ENCODE measurements at places on chromosomes 1 and 21. TPM values are rescaled to one million over a fixed set of nuclear protein-coding genes. Genes with fewer than 3 reads are reported as not detected.

DNA sequence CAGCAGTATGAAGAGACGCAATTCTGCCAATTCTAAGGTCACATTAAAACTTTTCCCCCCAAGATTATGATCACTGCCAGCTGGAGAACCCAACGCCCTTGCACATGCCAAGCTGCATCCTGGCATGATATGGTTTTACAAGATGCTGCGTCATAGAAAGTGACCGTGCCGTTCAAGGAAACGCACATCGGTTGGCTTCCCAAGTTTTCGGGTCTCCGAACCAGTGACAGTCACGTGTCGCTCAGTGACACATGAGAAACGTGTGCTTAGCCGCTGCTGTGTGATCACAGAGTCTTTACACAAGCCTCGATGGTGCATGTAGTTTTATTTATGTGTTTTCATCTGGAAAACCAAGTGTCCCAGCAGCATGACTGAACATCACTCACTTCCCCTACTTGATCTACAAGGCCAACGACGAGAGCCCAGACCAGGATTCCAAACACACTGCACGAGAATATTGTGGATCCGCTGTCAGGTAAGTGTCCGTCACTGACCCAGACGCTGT lies 7.4 kb downstream of the SMIM1 start:
- H3K4me1 ChIP-seq = peaks cover 4% of the 10 kb centered on the region
- H3K27ac ChIP-seq = no peak overlapping the region
- H3K27me3 ChIP-seq = no peaks in the 10 kb centered on the region
- H3K36me3 ChIP-seq = peaks cover 10% of the 10 kb centered on the region
- no peak for DNase-seq
- H3K4me3 ChIP-seq = no peak overlapping the region

DNA sequence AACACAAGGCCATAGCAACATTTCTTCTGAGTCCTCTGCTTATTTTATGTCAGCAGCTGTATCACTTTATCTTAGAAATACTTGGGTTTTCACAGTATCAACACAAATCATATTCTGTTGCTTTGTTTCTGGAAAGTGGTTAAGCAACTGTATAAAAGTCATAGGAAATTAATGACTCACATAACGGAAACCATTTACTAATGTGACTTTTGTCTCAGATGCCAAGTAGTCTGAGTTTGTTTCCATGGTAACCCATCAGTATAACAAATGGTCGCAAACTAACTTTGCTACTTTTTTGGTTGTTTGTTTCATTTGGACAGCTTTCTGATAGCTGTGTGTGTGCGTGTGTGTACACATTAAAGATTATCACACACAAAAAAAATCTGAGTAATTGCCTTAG lies 31.1 kb downstream of the EEIG2 start:
- H3K4me1 ChIP-seq = peaks cover 46% of the 10 kb centered on the region
- H3K27me3 ChIP-seq = no peaks in the 10 kb centered on the region
- H3K27ac ChIP-seq = peak overlapping the region; percentile 85
- H3K4me3 ChIP-seq = peak overlapping the region; percentile 32

DNA sequence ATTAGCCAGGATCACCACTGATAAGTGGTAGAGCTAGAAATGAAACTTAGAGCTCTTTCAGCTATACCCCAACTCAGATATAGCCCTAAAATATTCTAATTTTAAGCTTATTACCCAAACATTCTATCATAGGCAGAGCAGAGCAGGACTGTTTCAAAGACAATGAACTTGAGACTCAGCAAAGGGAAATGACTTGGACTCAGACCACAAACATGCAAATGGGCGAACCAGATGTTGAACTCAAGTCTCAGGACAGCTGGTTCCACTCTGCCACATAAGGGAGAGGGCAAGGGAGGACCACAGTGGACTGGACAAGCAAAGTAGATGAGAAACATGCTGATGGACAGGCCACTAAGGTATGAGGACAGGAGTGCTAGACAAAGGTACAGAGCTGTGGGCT lies 315.3 kb downstream of the OMA1 start:
- no peak overlapping the region for H3K4me3 ChIP-seq
- H3K27me3 ChIP-seq = no peaks in the 10 kb centered on the region
- no peaks in the 10 kb centered on the region for H3K4me1 ChIP-seq
- DNase-seq = no peak

GRCh38 chr1:211192227-211192626 lies 58.3 kb upstream of the KCNH1 start:
- H3K4me1 ChIP-seq = no peaks in the 10 kb centered on the region
- no peak for DNase-seq
- H3K27ac ChIP-seq = no peak overlapping the region
- no peaks in the 10 kb centered on the region for H3K36me3 ChIP-seq
- H3K4me3 ChIP-seq = no peak overlapping the region

DNA sequence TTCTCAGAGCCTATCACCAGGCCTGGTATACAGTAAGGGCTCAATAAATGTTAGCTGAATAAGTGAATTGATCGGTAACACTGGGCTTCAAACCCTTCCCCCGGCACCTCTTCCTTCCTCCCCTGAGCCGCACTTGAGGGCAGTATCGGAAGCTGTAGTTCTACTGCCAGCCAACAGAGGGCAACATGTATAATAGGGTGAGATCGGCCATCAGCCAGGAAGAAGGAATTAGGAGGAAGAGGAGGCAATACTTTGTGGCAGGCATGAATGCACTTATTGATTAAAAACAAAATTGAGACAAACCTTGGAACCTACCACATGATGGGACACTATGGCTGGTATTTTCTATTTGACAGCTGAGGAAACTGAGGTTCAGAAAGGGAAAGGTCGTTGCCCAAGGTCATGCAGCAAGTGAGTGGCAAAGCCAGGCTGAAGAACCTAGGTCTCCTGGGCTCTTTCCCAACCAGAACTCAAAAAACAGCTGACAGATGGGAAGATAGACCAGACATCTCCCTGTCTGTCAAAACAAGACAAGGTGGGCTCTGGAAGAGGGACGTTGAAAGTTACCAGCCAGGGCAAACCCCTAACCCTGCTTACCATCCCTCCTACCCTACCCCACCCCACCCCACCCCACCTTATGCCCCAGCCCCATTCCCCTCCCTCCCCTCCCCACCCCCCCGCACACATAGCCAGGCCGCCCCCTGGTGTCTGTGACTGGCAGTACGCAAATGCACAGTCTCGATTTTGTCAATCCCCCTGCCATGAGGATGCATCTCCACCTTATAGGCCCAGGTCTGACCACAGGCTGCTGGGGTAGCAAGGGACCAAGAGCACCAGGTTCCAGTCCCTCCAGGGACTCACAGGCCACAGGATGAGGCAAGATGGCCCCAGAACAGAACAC lies 107.3 kb upstream of the RUNX3 start:
- no peaks in the 10 kb centered on the region for H3K36me3 ChIP-seq
- H3K4me1 ChIP-seq = peaks cover 16% of the 10 kb centered on the region
- peak overlapping the region; percentile 24 for H3K4me3 ChIP-seq
- peak; percentile 48 for DNase-seq
- H3K27me3 ChIP-seq = peaks cover 11% of the 10 kb centered on the region

DNA sequence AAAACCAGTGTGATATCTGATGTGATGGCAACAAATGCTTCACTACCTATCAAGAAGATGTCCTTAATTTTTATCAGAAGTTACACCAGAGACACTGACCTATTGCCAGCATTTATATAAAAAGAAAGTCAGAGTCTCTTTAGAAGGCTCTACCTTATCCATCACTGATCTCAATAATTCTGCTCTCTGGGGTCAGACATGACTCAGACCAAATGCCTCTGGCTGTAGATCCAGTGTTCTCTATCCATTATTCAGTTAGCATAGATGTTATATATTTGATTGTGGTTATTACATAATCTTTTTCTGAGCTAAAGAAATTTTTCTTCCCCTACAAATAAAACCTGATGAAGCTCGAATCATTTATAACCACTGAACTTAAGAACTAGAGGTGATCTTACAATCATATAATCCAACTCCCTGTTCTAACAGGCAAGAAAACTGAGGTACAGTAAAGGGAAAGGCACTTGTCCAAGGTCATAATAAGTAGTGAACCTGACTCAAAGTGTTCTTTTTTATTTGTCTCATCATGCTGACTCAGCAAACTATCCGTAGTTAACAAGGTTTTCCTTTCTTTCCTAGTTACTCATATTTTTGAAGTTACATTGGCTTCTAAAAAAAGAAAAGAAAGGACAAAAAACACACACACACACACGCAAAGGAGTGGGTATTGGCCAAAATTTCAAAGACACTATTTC lies 43.6 kb upstream of the ESRRG start:
- no peaks in the 10 kb centered on the region for H3K4me1 ChIP-seq
- no peak for DNase-seq
- no peak overlapping the region for H3K4me3 ChIP-seq
- H3K27me3 ChIP-seq = no peaks in the 10 kb centered on the region
- H3K36me3 ChIP-seq = no peaks in the 10 kb centered on the region
- no peak overlapping the region for H3K27ac ChIP-seq

- no peak overlapping the region for H3K27ac ChIP-seq
- no peak for DNase-seq
- H3K27me3 ChIP-seq = no peaks in the 10 kb centered on the region
- H3K4me3 ChIP-seq = no peak overlapping the region
- no peaks in the 10 kb centered on the region for H3K4me1 ChIP-seq
Measured at GRCh38 chr1:147504801-147505311, 36.4 kb upstream of the BCL9 start.

- no peak overlapping the region for H3K4me3 ChIP-seq
- peaks cover 3% of the 10 kb centered on the region for H3K27me3 ChIP-seq
- no peak for DNase-seq
Measured at GRCh38 chr1:11527541-11528452, 48.8 kb downstream of the DISP3 start.

- H3K4me1 ChIP-seq = peaks cover 100% of the 10 kb centered on the region
- peak overlapping the region; percentile 14 for H3K27ac ChIP-seq
- no peak for DNase-seq
- peaks cover 3% of the 10 kb centered on the region for H3K36me3 ChIP-seq
Measured at GRCh38 chr1:171501305-171502024, 16.1 kb downstream of the PRRC2C start.

DNA sequence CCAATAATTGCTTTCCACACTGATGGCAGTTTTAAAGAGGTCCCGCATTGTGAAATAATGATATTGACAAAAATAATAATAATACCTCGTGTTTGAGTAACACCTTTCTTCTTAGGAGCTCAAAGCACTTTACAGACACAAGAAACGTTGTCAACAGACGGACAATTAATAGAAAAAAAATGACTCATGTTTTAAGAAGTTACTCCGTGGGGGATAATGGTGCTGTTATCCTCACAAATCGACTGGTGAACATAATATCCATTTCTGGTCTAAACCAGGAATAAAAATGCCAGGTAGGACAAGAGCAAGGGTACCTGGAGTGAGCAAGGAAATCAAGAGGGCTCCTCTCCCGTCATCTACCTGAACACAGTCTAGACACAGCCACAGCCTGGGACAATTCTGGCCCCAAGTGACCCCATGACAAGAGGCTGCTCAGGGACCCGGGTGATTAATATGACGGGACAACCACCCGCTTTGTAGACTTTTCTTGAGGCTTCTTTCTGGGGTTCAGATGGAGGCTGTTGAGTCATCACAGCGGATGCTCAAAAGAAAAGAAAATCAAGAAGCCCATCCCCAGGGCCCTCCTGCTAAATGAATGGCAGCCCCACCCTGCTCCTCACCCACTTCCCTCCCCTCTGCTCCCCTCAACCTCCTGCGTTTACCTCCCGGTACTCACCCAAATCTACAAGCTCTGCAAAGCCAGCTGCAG lies 146.2 kb upstream of the IRF2BP2 start:
- H3K27me3 ChIP-seq = peaks cover 10% of the 10 kb centered on the region
- H3K36me3 ChIP-seq = no peaks in the 10 kb centered on the region
- no peak for DNase-seq

DNA sequence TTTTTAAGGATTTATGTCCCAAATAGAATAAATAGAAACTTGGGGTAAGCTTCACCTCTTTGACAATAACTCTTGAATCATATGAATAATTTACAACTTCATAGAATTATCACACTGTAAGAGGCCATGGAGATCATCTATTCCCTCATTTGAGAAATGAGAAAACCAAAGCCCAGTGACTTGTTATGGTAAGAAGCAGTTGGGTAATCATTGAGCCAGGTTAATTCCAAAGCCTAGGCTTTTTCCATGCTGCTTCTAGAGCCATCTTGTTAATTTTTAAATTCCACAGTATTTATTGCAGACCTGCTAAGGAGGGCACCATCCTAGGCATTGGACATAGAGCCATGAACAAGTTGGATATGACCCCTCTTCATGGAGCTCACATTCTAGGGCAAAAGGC lies 160.5 kb downstream of the CDC7 start:
- H3K27me3 ChIP-seq = peaks cover 2% of the 10 kb centered on the region
- peaks cover 3% of the 10 kb centered on the region for H3K4me1 ChIP-seq
- no peak overlapping the region for H3K27ac ChIP-seq
- H3K4me3 ChIP-seq = no peak overlapping the region
- no peak for DNase-seq
- peaks cover 30% of the 10 kb centered on the region for H3K36me3 ChIP-seq

DNA sequence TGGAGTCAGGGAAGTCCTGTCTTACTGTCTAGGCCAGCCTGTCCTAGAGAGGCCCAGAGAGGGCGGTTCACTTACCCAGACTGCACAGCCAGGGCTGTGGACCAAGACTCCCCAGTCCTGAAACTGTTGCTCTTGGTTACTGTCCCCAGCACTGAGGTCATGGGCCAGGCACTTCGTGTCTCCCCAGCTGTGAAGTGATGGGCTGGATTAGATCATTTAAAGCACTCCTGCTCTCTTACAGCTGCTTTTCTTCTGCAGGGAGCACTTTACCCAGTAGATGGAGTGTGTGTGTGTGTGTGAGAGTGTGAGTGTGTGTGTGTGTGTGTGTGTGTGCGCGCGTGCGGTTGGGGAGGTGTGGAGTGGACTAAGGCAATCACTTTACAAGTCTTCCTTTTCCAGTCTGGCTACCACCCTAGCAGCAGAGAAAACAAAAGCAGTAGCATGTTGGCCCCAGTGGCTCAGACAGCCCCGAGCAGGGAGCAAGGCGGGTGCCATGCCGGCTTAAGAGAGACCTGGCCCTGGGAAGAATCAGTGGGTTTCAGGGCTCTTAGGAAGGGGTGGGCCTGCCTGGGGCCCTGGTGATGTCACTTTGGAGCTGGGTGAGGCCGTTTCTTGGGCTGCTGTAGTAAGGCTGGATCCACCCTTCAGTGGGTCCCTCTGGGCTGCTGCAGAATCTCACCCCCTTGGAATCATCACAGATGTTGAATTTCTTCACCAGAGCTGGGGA lies 2.4 kb downstream of the SPSB1 start:
- H3K27ac ChIP-seq = no peak overlapping the region
- H3K4me3 ChIP-seq = peak overlapping the region; percentile 38

- no peaks in the 10 kb centered on the region for H3K4me1 ChIP-seq
- no peaks in the 10 kb centered on the region for H3K36me3 ChIP-seq
- H3K4me3 ChIP-seq = no peak overlapping the region
- no peak for DNase-seq
- no peak overlapping the region for H3K27ac ChIP-seq
Measured at GRCh38 chr1:16181887-16182719, 26.2 kb upstream of the EPHA2 start.

Gene VCAM1
- not detected for polyA plus RNA-seq

Gene CDA
- not detected for polyA plus RNA-seq

Gene PLCH2
- polyA plus RNA-seq = 2.9 TPM

Gene RAB7B
- not detected for polyA plus RNA-seq

Gene LCE2C
- polyA plus RNA-seq = not detected

Gene SYPL2
- polyA plus RNA-seq = 0.08 TPM

Gene OR2L2
- not detected for polyA plus RNA-seq

Gene RYR2
- 0.12 TPM for polyA plus RNA-seq

All from immature natural killer cell (primary cell).